Stimulated activated CD8-positive, alpha-beta memory T cell treated with anti-CD3 and anti-CD28 coated beads, Interleukin-4, amount 100 ng/mL, for 48 hours (primary cell): ENCODE measurements at places on chromosomes 16 and 17.

DNA sequence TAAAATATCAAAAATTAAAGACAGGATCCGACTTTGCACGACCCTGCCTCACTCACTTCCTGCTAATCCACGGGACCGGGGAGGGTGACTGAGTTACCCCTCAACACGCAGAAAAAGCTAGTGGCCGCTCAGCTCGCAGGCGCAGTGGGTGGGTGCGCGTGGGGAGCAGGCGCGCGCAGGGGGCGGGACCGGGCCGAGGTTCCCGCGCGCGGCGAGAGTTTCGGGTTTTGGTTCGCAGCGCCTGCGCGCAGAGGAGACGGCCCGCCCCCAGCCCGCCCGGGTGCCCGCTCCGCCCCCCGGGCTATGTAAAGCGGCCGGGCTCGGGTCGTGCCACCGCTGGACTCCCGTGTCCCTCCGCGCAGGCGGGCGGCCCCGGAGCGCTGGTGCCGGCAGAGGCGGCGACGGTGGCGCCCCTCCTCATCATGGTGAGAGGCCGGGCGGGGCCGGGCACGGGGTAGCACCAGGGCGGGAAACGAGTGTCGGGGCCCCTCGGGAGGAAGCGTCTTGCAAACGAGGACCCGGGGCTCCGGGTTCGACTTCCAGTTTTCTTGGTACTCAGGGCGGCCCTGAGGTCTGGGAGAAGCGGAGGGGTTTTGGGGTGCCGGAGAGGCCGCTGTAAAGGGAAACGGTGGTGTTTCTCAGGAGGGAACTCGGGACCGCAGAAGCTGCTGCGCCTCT lies at the start of gene CNP:
Gene CNP, plus strand, starts transcription at position 333 of the 678 bp plus-strand sequence. Its CDS starts 90 bp downstream, at position 423.
- DNase-seq = peak; percentile 95

DNA sequence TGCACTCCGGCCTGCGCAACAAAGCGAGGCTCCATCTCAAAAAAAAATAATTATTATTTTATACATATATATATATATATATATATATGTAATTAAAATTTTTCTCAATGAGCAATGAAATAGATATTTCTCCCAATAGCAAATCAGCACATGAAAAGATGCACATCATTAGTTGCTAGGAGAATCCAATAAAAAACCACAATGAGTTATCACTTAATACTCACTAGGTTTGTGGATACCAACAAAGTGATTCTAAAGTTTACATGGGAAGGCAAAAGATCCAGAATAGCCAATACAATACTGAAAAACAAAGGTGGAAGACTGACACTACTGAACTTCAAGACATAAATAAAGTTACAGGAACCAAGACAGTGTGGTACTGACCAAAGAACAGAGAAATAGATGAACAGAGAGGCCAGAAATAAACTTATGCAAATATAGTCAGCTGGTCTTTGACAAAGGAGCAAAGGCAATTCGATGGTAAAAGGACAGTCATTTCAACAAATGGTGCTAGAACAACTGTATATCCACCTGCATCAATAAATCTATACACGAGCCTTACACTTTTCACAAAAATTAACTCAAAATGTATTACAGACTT lies 13.6 kb downstream of the SMG6 start:
- DNase-seq = no peak

DNA sequence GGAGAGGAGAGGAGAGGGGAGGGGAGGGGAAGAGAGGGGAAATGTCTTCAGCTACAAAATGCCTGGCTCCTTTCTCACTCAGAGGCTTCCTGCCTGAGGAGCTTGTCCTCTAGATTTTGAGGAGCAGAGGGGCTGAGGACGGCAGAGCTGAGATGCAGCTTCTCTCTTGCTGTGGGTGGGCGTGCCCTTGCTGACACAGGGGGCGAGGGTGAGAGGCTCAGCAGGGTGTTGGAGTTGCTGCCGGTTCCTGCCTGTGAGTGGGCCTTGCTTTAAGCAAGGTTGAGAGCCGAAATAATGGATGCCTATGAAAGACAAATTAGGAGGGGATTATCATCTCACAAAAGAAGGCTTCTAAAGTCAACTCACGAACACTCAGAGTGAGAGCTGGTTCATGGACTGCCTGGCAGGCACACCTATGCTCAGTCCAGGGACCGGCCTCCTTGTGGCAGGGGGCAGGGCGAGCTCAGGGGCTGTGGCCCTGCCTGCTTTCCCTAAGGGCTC lies 215.6 kb downstream of the MSI2 start:
- DNase-seq = no peak

GRCh38 chr16:89883346-89884040 lies 10.1 kb downstream of the TCF25 start:
- DNase-seq = no peak

GRCh38 chr17:43396491-43397060 lies 2.2 kb upstream of the ARL4D start:
- DNase-seq = no peak

- peak; percentile 68 for DNase-seq
Measured at GRCh38 chr16:47143677-47144558, at the start of gene NETO2. Gene NETO2, minus strand, starts transcription at chr16:47143945. Its CDS starts 333 bp downstream, at chr16:47143612.

DNA sequence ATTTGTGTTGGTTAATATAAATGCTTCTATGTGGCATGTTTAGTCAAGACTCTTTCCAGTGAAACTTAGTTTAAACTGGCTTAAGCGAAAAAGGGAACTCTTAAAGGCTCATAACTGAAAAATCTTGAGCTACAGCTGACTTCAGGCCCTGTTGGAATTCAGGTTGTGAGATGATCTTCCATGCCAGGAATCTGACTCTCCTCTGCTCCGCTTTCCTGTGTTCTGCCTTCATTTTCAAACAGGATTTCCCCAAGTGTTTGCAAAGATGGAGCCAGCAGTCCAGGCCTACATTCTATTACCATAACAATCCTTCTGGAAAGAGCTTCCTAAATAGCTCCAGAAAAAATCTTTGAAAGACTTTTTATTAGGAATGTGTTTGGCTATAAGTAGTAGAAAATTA lies 134.9 kb downstream of the NLK start:
- DNase-seq = no peak

DNA sequence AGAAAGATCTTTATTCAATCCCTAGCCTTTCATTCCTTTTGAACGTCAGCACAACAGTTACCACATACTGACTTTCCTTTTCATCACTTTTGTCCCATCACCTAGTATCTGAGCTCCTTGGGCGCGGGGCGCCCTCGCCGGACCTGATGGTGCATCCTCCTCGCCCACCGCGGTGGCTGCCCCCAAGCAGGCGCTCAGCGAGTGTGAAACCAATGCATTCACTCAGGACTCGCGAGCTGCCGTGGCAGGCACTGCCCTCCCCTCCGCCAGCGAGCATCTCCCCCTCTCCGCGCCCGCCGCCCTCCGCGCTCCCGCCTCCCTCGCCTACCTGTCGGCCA lies 756 bp downstream of the KLHL11 start:
- no peak for DNase-seq

- peak; percentile 60 for DNase-seq
Measured at GRCh38 chr16:2816751-2817339, at the start of gene PRSS21. Gene PRSS21, plus strand, starts transcription at chr16:2817237. Its CDS starts 32 bp downstream, at chr16:2817269.

GRCh38 chr17:57889892-57890856 lies 40.3 kb upstream of the MRPS23 start:
- no peak for DNase-seq

- DNase-seq = no peak
Measured at GRCh38 chr17:48909783-48910182, 1.6 kb downstream of the UBE2Z start.

DNA sequence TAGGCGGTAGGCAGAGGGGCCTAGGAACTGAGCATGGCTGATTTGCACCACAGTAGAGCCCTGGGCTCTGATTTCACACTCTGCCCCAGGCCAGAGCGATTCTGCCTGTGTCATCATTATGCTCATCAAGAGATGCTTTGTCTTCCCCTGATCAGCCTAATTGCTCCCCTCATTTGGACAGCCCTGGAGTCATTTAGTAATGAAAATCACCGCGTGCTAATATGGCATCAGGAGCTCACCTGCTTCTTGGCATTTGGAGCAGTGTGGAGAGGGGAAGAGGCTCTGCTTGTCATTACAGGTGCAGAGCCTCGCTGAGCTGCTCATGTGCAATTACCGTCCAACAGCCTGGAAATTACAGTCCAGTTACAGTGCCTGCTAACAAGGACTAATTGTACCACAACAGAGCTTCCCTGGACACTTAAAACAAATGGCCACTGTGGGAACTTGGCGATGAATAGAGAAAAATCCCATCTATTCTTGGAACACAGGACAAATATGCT lies 157.1 kb upstream of the WSCD1 start:
- no peak for DNase-seq

DNA sequence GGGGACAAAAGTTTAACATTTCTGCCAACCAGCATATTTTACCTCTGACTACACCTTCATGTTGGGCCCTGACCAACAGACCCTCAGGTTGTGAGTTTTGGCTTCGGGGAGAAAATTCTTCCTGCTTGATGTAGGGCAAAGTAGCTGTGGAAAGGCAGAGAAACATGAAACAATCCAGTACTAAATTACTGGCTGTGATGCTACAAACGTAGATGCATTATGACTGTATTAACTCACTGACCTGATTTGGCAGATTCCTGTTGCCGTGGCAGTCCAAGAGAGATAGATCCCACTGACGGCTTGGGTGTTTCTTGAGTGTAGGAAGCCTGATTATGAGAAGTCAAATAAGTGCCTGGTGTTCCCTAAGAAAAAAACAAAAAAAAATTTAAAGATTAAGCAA lies 80.7 kb downstream of the TTC19 start:
- DNase-seq = no peak

DNA sequence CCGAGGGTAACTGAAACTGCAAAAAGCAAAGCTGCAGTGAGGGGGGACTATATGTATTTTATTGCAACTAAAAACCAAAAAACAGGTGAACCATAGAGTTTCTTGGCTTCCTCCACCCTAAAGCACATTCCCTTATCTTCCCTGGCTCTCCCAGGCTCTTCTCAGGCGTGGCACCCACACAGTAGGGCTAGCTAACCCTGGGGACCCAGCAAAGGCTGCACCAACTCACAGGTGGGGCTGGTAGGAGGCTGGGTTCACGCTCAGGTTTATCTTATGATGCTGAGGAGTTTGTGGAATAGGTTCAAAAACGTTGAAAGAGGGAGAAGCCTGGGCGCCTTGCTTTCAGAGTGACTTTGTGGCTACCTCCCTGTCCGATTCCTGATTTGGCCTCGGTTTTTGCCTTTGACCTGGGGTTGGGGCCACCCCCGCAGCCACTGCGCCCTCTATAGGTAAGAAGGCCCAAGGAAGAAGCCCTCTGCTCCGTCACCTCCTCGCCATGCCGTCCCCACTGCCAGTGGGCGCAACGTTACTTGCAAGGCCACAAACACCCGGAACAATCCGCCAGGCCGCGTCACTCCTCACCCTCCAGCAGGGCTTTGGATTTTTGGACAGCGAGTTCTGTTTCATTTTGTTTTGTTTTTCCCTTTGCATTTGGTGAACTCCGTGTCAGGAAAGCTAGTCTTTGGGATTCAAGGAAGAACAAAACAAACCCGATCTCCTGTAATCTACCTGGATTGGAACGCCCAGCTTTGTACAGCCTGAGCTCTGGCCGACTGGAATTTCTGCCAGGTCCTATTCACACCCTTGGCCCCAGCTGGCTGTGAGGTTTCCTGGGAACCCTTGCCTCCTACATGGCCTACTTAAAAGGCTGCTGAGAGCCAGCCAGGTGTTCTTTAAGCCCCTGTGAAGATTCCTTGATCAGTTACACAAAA lies 60.8 kb downstream of the TBC1D16 start:
- no peak for DNase-seq

- DNase-seq = peak; percentile 82
Measured at GRCh38 chr16:89357055-89357816, 133.1 kb downstream of the ANKRD11 start.

DNA sequence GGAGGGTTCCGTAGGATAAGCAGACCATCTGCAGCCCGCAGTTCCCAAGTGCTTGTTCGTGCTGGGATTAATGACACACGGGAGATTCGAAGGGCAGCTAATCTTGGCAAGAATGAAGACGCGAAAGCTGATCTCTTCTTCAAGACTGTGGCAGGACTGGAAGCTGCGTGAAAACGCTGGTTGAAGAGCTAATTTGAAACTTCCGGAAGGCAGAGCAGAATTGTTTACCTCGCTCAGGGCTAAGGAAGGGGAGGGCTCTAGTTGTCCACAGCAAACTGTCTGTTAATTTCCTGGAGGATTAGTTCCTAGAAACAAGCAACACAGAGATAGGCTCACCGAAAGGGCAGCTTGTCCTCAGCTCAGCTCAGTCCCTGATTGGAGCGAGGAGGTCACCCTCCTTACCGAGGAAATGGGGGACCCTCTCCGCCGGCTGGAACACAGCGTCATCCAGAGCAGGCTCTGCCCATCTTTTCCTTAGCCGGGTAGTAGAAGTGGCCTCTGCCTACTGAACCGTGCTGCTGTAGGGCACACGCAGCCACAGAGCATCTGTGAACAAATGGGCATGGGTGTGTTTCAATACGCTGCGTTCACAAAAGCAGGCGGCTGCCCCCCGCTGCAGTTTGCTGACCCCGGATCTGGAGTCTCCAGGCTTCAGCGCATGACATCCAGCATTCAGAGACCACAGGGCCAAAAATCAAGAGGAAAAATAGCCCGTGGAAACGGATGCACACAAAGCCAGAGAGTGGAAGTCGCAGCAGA lies 16.7 kb upstream of the BAIAP2 start:
- peak; percentile 55 for DNase-seq

DNA sequence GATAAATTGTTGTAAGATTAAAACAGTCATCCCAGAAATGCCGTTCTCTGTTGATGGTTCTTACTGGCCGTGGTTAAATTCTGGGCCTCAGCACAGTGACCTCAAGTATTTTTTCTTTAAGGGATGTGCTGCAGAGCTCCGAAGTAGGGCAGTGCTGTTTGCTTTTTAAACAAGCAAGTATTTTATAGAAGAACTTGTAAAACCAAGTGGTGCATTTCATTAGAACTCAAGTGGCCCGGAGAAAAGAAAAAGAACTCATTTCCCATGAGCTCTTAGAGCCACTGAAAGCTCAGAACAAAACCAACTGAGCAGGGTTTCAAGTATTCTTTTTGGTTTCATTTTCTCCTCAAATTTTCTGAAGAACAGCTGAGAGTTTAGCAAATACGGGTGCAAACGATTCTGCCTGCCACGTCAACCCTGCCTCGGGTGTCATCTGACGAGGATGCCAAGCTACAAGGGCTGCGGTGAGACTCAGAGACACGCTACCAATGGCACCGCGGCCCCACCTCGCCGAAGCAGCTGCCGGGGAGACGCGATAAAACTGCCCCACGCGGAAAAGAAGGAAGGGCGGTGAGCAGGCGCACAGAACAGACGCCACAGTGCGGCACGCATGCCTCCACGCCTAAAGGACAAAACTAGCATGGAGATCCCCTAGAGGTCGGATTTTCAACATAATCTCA lies 6.3 kb downstream of the LMF1 start:
- no peak for DNase-seq

- DNase-seq = no peak
Measured at GRCh38 chr17:49061524-49061943, 64.3 kb downstream of the IGF2BP1 start.

- DNase-seq = no peak
Measured at GRCh38 chr16:917591-918061, 53.2 kb downstream of the LMF1 start.
